NCI-H69 (cell line): ENCODE measurements at places on chromosomes 13 and 19.

- DNase-seq = no peak
These were observed 234.3 kb downstream of the TEX29 start for GRCh38 chr13:111554539-111555267.

DNA sequence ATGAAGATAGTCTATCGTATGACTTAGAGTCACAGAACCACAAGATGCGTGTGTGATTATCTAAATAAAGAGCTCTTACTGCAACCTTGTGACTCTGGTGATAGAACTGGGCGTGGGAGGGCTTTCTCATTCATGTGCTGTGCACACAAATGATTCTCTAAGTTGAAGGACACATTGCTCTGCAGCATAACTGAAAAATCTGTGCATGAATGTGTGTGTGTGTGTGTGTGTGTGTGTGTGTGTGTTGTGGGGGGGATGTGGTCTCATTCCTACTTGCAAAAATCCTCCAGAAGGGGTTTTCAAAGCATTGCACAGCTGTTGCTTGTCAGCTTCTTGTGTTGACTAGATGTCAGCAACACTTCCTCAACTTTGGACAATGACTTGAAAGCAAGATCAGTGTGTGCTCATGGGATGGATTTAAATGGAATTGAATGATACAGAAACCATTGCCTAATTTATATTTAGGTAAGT is 22.4 kb downstream of the LRCH1 start:
- DNase-seq = no peak

DNA sequence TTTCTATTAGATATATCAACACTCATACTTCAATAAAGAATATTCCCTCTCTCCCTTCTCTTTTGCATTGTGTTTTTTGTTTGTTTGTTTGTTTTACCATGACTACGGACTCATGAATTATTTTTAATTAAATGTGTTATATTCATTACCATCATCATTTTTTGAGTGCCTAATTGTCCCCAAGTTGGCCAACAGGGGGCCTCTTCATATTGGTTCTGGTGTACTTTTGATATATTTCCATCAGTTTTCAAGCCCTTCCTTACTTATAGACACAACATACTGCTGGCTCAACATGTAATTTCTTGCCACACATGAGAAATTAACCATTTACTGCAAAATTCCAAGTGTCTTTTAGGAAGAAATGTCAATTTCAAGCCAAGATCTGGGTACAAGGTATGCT is 54.5 kb upstream of the GPC6 start:
- peak; percentile 32 for DNase-seq

- no peak for DNase-seq
These were observed 1893.0 kb upstream of the PCDH20 start for GRCh38 chr13:63308549-63309165.

DNA sequence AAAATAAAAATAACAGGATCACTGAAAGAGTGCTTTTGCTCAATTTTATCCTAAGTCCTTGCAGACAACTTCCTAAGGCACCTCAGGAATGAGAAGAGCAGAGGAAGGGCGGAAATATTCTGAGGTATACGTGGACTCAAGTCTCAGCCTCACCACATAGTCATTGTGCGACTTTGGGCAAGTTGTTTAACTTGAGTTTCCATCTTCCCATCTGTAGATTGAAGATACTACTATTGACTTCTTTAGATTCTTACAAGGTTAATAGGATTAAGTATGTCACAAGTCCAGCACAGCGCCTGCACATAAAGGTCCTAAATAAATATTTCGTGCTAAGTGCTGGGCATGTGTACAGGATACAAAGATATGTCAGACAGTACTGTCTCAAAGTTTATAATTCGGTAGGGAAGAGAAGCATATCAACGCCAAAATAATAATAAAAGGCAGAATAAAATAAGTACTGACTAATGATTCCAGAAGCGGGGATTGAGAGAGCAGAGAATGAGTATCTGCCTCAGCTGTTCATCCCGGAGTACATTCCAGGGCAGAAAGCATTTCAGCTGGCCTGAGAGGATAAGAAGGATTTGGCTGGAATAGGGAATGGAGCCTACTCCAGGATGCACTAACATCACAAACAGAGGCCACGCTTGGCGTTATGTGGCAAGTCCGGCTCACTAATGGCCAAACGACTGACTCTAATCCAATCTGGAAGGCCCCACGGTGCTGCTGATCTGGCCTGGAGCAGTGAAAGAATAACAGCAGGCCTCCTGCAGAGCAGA is 139.7 kb downstream of the FLT1 start:
- DNase-seq = no peak

- DNase-seq = no peak
These were observed 96.3 kb downstream of the TBC1D4 start for GRCh38 chr13:75385708-75386083.

DNA sequence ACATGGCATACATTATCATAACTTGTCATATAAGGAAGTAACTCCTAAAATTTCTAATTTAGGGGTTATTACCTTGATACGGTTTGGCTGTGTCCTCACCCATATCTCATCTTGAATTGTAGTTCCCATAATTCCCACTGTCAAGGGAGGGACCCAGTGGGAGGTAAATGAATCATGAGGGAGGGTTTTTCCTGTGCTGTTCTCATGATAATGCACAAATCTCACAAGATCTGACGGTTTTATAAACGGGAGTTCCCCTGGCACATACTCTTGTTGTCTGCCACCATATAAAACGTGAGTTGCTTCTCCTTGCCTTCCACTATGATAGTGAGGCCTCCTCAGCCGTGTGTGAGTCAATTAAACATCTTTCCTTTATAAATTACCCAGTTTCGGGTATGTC is 76.0 kb downstream of the ZDHHC20 start:
- no peak for DNase-seq
